ENCODE measurements at places on chromosomes 5 and 9.

DNA sequence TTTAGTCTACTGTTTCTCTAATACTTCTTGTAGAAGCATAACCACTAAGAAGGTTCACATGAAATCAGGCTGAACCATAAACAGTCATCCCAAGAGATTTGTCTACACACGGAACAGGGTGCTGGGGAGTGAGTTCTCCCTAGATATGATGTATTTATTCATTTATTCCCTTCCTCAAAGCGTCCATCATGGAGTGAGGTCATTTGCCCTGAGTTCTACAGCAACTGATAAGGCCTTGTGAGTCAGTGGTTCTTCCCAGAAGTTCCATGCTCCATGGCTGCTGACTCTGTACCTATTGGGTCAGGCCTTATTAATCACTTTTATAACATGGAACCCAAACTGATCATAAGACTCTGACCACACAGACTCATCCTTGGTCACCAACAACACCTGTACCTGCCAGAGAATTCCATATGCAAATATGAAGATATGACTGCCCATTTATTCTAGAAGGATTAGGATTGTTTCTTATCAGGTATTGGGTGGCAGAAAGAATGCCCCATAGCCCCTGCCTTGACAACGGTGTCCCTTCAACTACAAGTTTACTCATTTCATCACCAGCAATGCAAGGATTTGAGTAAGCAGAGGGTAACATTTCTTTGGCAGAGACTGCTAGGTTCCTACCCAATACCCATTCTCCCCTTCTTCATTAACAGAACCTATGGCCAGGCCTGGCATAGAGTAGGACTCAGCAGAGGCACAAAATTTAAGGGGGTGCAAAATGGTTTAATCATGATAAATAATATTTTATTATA is 118.1 kb downstream of the LHFPL2 start:
- peak; percentile 83 for DNase-seq

GRCh38 chr5:144467792-144468191 is 297.1 kb downstream of the KCTD16 start:
- DNase-seq = no peak

DNA sequence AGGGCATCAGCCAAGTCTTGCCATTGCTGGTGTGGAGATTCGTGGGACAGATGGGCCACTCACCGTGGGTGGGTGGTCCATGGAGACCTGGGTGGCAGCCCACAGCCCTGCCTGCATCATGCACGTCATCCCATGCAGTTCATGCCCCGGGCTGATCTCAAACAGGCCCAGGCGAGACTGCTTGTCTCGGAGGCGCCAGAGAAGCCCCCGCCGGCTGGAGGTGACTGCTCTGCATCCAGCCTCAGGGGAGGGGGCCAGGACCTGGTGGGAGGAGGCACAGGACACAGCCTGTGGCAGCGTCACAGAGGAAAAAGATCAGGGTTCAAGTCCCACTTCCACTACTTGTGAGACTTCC is 975 bp downstream of the PIP5KL1 start:
- no peak for DNase-seq

DNA sequence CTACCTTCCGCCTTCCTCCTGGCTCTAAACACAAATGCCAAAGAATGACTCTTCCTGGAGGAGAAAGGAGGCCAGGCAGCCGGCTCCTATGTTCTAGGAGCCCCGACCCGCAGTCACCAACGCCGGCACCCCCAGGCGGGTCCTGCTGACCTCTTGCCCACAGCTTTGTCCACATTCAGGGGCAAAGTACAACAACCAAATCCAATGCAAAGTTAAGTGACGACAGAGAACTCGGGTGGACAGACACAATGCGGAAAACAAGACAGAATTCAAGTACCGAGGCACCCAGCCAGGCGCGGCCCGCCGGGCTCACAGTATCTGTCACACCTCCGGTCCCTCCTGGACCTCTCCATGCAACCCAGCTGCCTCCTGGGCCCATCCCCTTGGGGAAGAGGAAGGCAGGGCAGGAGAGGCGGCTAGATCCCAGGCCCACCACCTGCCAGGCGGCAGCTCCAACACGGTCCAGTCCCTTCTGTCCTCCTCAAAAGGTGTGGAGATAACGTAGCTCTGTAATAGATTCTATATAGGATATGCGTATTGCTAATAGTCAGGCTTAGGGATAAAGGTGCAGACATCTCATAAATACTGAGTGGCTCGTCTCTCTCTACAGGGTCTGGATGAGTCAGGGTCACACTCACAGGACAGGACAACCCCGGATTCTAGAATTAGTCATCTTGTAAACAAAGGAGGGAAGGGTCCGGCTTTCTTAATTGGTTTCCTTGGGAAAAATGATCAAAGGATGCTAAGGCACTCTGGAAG is 46.9 kb upstream of the UBAC1 start:
- DNase-seq = no peak

DNA sequence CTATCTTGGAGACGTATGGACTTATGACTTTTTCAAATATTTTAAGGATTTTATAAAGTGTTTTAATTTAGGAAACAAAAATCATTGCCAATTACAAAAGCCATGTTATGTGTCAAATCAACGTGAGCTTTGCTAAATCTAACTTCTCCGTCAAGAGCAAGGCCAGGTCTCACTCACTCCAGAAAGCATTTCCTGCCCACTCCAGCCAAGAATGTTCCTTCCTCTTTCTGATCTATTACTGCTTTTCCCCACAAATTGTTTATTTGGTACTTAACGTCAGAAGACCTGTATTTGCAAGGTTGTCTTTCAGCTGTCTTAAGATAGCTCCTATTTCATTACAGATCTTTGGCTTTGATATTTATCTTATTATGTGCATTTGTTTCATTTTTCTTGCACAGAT is 193.5 kb upstream of the HAPLN1 start:
- no peak for DNase-seq

DNA sequence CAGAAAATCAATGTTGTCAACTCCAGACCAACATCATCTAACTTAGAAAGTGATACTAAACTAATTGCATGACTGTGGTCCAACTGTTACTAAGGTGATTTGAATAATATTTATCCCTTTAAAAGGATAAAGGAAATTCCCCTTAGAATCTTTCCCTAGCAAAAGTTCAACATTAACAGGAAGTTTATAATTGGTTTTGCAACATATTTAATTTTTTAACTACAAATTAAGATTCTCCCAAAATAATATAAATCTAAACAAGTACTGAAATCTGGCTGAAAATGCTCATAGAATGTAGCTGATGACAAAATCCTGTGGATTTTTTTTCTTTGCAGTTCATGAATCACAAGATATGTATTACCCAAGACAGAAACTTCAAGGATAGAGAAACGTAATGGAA is 151.4 kb downstream of the LPAR1 start:
- no peak for DNase-seq

DNA sequence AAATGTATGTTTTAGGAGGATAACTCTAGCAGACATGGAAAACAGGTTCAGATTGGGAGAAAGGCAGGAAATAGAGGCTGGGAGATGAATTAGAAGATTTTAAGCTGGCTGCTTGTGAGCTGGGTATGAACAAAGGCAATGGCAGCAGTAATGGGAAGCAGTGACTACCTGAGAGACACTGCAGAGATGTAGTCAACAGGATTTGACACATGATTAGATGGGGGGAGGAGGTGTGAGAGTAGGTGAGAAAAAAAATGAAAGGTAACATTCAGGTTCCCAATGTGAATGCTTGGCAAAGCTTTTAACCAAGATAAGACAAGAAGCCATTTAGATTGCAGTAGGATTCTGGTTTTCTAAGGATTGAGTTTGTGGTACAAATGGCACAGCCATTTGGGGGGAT is 22.8 kb upstream of the IFNE start:
- no peak for DNase-seq

- no peak for DNase-seq
Measured at GRCh38 chr9:106639873-106640568, 222.9 kb upstream of the ZNF462 start.

DNA sequence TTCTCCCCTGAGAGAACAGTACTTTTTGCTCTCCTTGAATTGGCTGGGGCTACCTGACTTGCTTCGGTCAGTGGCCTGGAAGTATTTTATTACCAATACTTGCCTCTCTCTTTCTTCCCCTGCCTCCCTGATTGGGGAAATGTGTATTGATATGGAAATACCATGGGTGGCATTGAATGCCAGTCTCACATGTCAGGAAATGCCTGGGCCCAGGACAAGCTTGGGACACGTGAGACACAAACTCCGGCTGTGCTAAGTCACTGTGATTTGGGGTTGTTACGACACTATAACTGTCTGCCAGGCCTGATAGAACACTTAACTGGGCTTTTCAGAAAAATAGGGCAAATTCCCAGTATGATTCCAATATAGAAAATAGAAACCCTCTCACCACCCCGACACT is 238.3 kb downstream of the GADD45G start:
- no peak for DNase-seq

GRCh38 chr5:45622365-45622764 is 73.8 kb downstream of the HCN1 start:
- DNase-seq = no peak

DNA sequence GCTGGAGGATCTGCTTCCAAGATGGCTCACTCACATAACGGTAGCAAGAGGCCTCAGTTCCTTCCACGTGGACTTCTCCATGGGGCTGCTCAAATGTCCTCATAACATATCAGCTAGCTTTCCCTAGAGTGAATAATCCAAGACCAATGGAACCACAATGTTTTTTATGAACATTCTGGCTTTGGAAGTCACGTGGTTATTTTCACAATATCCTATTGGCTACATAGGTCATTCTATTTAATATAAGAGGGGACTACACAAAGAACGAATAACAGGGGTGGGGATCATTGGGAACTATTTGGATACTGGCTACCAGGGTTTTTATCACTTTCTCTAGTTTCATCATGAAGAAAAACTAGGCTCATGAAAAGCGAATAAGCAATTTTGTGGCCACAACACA is 81.4 kb downstream of the ZNF622 start:
- no peak for DNase-seq

GRCh38 chr9:16258708-16259107 is 611.8 kb downstream of the BNC2 start:
- no peak for DNase-seq

- peak; percentile 61 for DNase-seq
Measured at GRCh38 chr9:127567035-127567729, 44.9 kb upstream of the STXBP1 start.

- no peak for DNase-seq
Measured at GRCh38 chr9:117344892-117345660, 69.8 kb downstream of the ASTN2 start.

DNA sequence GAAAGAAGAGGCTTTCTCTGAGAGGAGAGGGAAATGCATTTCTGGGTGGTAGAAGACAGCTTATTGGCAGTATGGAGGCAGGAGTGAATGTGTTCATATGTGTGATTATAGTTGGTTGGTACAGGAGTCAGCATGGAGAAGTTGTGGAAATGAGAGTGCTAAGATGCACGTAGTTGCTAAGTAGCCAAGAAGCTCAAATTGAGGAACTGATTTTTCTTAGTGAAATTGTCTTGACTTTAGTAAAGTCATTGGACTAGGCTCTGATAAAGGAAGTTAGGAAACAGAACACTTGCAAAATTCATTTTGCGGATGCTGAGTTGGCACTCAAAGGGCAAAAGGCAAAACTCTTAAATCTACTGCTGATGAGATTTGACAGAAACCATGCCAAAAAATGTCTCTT is 158.9 kb upstream of the VCAN start:
- peak; percentile 34 for DNase-seq

GRCh38 chr5:54030981-54031380 is 279.4 kb downstream of the ARL15 start:
- DNase-seq = no peak

- DNase-seq = no peak
Measured at GRCh38 chr9:76013809-76014208, 123.3 kb downstream of the PCSK5 start.

- DNase-seq = no peak
Measured at GRCh38 chr9:116986015-116986414, 298.9 kb downstream of the TRIM32 start.

GRCh38 chr5:107403228-107403953 is 267.3 kb downstream of the EFNA5 start:
- no peak for DNase-seq

DNA sequence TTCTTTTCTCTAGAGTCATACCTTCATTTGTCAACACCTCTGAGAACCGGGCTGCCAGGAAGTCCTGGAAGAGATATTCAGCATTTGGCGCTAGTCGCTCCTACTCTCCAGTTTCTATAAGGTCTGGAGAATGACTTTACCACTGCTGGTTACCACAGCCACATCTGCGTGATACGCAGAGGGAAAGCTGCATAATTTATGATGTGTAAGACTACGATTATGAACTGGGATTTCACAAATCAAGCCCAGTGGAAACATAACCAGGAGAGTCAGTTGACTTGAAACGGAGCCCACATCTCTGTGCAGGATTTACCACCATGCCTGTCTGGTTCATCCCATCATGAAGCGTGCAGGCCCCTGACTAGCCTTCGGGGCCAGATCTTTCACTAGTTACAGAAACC is 72.6 kb downstream of the FGF1 start:
- DNase-seq = peak; percentile 71
